ENCODE measurements at places on chromosomes 3 and 15. TPM values are rescaled to one million over a fixed set of nuclear protein-coding genes. Genes with fewer than 3 reads are reported as not detected.

The GPR27 gene
- 0.26 TPM for total RNA-seq

The TMEM158 gene
- total RNA-seq, result 17.7 TPM

The CFAP91 gene
- 0.72 TPM for total RNA-seq

The ATP13A5 gene
- not detected for total RNA-seq

The NMB gene
- 4.9 TPM for total RNA-seq

The SLC28A1 gene
- total RNA-seq, result not detected

The RCN2 gene
- total RNA-seq, result 98.2 TPM

The THSD4 gene
- total RNA-seq, result 120 TPM

The HYKK gene
- 1.7 TPM for total RNA-seq

The SLC24A5 gene
- total RNA-seq, result not detected

The HRG gene
- total RNA-seq, result not detected

The CRABP1 gene
- not detected for total RNA-seq

The MUC13 gene
- total RNA-seq, result under 0.01 TPM

The AADACL2 gene
- total RNA-seq, result not detected

The FAM174B gene
- total RNA-seq, result 2.6 TPM

The ARL6IP5 gene
- total RNA-seq, result 126 TPM

The C3orf20 gene
- under 0.01 TPM for total RNA-seq

The RBM5 gene
- 120 TPM for total RNA-seq

The CNTN3 gene
- total RNA-seq, result 7.0 TPM

The TRPC1 gene
- 37.3 TPM for total RNA-seq

The XCR1 gene
- not detected for total RNA-seq

The ABI3BP gene
- total RNA-seq, result 148 TPM

The ZIC1 gene
- 0.03 TPM for total RNA-seq

The FETUB gene
- not detected for total RNA-seq

The GREM1 gene
- 166 TPM for total RNA-seq

The SENP8 gene
- total RNA-seq, result 1.9 TPM

The UBAP1L gene
- total RNA-seq, result 2.2 TPM

The RFC4 gene
- total RNA-seq, result 11.1 TPM

The FANCD2OS gene
- not detected for total RNA-seq

The SOX2 gene
- total RNA-seq, result 0.63 TPM

The NR1I2 gene
- total RNA-seq, result 0.20 TPM

The CLSTN2 gene
- 1.6 TPM for total RNA-seq

The SCN11A gene
- under 0.01 TPM for total RNA-seq

The ZNF80 gene
- not detected for total RNA-seq

The ANKRD63 gene
- total RNA-seq, result not detected

The RYR3 gene
- total RNA-seq, result 0.07 TPM

The GATA2 gene
- total RNA-seq, result 2.3 TPM

The SLCO2A1 gene
- total RNA-seq, result under 0.01 TPM

The DPPA2 gene
- total RNA-seq, result not detected

The SLC28A2 gene
- total RNA-seq, result not detected

The MOBP gene
- total RNA-seq, result not detected

The RASL12 gene
- total RNA-seq, result 0.39 TPM

The SPINK8 gene
- total RNA-seq, result not detected

The AMIGO3 gene
- not detected for total RNA-seq

The P4HTM gene
- total RNA-seq, result 56.2 TPM

The UBA3 gene
- 64.4 TPM for total RNA-seq

The RBPMS2 gene
- total RNA-seq, result 0.07 TPM

The SLC9C1 gene
- total RNA-seq, result 0.43 TPM

The GASK1A gene
- 0.69 TPM for total RNA-seq

The DRD3 gene
- total RNA-seq, result not detected

The TGM4 gene
- total RNA-seq, result not detected
